Suppressor macrophage (primary cell): ENCODE measurements at places on chromosomes 6 and 20.

- no peak for DNase-seq
Measured at GRCh38 chr6:23526526-23526925, 599.5 kb upstream of the NRSN1 start.

GRCh38 chr6:36985417-36985807, 584 bp downstream of the MTCH1 start:
- peak; percentile 18 for DNase-seq

DNA sequence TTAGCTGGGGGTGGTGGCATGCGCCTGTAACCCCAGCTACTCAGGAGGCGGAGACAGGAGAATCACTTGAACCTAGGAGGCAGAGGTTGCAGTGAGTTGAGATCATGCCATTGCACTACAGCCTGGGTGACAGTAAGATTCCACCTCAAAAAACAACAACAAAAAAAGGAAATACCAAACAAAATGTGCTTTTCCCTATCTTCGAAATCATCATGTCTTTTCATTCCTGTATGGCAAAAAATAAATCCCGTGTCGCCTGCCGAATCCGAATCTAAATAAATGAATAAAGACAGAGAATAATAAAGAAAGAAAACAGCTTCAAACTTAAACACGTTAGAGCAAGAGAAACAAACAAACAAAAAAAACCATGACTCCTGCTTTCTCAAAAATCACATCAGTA, 11.8 kb downstream of the B4GALT5 start:
- no peak for DNase-seq

GRCh38 chr6:134340179-134340975, 22.5 kb upstream of the SGK1 start:
- peak; percentile 46 for DNase-seq

- DNase-seq = no peak
Measured at GRCh38 chr6:133705066-133705465, 183.8 kb upstream of the TCF21 start.

DNA sequence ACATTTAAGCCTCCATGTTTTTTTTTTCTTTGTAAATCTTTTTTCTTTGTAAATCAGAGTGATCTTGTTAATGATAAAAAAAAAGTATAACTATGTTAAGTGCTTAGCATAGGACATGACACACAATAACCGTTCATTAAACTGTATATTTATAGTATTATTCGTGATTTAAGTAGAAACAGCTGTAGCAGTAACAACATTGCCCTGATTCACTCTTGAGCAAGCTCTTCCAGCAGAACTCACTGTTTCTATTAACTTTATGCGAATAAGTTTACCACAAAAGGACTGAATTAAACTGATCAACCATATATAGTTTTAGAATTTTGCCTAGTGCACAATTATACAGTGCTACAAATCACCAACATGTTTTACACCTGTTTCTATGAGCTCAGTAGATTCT, 1338.0 kb upstream of the EYS start:
- DNase-seq = no peak

DNA sequence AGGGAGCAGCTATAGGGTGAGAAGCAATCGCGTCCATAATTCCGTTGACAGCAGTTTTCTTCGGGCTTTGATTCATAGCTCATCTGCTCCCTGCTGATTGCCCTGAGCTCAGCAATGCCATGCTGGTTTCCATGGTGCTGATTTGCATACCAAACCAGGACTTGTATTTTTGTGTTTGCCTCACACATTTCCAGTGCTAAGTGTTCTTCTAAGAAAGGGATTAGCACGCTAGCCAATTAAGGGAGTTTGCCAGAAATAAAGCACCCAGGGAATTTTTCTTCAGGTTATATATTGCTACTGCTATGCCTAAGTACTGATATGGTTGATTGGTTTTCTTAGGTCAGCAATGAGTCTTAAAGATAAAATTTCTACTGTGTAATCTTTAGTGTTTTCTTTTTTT, 177.6 kb downstream of the PLCB1 start:
- DNase-seq = no peak

DNA sequence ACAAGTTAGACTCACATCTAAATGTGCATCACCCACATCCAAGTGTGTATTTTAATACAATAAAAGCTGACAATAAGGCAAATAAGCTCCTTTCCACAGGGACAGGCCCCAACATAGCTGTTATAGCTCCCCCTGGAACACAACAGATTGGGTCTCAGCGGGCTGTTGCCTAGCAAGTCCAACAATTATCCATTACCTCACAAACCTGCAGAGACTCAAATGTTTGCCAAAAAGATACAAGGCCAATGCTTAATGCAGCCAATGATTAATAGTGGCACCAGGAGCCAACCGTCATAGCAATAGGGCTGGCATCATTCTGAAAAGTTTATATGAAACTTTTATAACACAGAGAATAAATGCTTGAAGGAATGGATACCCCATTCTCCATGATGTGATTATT, 35.7 kb downstream of the EPB41L2 start:
- no peak for DNase-seq

DNA sequence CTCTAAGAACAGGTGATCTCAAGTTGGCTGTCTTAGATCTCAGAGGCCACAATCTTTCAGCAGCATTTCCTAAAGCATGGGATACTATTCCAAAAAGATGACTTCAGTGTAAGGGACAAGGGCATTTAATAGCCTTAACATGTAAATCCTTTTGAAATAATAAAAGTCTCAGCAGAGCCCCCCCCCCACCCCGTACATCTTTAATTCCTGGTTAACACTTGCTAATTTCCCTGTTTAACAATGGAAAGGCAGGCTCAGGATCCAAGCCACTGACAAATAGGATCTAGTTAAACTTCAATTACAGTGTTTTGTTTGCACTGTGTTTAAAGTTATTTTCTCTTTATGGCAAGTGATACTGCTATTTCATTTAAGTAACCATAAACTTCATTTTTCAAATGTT, 12.0 kb downstream of the TASP1 start:
- DNase-seq = no peak

DNA sequence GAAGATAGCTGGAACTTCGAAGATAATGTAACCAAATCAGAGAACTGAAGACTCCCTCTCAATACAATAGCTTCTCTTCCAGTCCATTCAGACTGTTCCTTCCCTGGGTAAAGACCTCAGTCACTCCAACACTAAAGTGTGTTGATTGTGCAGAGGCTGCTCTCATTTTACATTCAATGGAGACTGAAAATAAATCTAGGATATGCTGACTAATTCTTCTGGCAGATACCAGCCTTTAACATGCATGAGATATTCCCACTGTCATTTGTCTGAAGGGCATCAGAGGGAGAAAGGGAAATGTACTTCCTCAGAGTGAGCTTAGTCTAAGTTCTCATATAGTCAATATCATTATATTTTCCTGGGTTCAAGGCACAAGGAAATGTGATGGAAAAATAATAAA, 166.4 kb upstream of the IRAK1BP1 start:
- DNase-seq = no peak

- peak; percentile 6 for DNase-seq
Measured at GRCh38 chr20:46635514-46636136, 15.6 kb downstream of the SLC13A3 start.

GRCh38 chr6:145119081-145119480, 616.2 kb downstream of the EPM2A start:
- no peak for DNase-seq

DNA sequence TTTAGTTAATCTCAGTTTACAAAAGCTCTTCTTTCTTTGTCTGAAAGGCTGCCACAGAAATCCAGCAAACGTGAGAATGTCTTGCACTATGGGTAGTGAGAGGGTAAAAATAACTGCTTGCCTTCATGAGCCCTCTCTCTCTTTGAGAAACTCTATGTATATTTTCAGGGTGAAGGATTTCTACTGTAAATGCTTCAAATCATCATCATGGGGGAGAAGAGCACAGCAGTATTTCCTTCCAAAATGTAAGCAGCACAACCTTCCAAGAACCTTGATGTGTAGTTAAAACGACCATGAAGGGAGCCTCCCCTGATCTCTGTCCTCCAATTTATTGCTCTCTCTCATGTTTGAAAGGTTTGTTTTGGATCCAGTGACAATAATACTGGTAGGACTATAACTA, 141.3 kb upstream of the CENPW start:
- no peak for DNase-seq

DNA sequence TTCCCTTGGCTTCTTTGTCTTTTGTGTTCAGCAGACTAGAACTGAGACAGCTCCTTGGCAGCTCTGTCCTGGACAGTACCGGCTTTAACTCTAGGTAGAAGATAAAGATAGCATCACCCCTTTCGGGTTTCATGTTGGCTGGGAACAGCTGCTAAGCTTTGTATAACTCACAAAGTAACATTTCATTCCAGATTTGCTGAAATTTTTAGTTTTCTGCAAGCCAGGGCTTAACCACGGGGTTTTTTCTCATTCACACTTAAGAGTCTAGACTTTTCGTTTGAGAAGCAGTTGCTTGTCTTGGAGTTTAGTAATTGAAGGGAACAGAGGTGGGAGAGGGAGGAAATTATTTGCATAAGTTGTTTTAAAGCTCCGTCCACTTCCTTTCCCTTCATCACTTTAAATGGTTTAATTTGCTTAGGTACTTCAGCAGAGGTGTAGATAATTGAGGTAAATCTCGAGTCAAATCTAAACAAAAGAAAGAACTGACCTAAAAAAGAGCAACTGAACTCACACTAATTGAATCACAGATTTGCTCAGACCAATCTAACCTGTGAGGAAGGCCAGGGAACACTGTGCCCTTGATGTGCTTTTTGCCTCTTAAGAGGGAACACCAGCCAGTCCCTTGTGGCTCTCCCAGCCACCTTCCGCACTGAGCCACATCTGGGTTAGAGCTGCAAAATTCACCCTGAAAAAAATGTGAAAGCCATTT, 48.3 kb downstream of the RREB1 start:
- no peak for DNase-seq

- DNase-seq = no peak
Measured at GRCh38 chr20:5841522-5841921, 91.3 kb downstream of the SHLD1 start.
